Esophagus squamous epithelium (tissue), 5 donors: ENCODE measurements at places on chromosomes 1 and 21. TPM values are rescaled to one million over a fixed set of nuclear protein-coding genes. Genes with fewer than 3 reads are reported as not detected.

Gene LSS
- total RNA-seq = 55.5 TPM

Gene RYR2
- 0.61 TPM for total RNA-seq

DNA sequence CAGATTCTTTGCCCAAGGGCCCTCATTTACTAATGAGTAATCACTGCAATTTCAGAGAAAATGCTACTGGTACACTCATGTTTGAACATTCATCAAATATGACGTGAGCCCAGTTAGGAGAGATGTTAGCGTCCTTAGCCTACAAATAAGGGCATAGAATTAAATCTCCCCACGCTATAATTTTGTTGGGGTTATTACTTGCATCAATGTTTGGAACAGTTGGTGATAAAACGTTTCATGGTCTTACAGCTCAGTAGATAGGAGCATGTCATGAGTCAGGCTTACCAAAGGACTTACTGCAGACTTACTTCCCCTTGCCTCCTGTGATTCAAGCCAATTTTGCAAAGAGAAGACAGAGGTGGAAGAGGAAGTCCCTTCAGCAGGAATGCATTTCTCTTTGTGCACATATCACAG is 304.0 kb downstream of the KIF26B start:
- no peaks in the 10 kb centered on the region for H3K4me1 ChIP-seq
- DNase-seq = no peak
- no peak overlapping the region for H3K27ac ChIP-seq
- peaks cover 10% of the 10 kb centered on the region for H3K27me3 ChIP-seq
- H3K4me3 ChIP-seq = no peak overlapping the region

DNA sequence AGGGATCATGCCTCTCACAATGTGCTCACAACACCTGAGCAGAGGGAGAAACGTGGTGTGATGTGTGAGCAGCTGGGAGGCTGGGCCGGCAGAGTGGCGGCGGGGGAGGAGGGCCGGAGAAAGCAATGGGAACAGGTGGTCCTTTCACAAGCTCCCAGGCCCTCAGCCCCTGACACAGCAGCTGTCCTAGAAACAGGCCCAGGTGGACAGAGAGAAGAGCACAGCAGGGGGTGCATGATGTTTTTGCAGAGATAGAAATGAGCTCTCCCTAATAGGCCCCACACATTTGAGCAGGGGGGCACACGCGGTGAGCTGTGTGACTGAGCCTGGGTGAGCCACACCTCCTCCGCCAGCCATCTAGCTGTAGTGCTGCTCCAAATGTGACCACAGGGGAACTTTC is 7.6 kb upstream of the RGS16 start:
- no peak overlapping the region for H3K4me3 ChIP-seq
- no peak for DNase-seq
- no peak overlapping the region for H3K27ac ChIP-seq
- H3K4me1 ChIP-seq = peaks cover 31% of the 10 kb centered on the region
- H3K36me3 ChIP-seq = no peaks in the 10 kb centered on the region

DNA sequence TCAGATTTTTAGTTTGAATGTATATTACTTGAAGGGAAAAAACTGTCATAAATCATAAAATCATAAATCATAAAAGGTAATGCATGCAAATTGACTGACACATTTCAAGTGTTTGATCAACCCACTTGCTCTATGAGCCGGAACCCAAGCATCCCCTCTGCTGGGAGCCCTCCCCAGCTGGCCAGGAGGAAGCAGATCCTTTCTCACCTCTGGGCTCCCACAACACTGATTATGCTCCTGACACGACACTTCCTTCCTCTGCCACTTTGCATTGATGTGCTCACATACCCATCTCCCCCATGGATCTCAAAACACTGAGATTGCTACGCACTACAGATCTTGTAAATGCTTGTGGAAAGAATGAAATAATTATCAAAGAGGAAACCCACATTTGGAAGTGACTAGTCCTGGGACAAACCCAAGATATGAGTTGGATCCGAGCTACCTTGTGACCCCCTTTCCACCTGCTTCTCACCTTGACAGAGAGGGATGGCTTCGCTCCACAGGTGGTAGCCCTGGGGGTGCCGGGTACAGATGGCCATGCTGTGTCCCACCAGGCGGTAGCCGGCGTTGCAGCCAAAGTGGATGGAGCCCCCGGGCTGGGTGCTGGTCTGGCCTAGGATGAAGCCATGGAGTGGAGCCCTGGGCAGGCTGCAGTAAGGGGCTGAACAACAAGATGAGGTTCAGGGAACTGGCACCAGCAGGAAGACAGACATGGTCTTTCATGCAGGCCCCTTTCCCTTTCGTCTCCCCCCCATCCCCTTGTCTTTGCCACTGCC is 104.6 kb downstream of the ZSCAN20 start:
- DNase-seq = no peak
- H3K36me3 ChIP-seq = no peaks in the 10 kb centered on the region
- H3K27me3 ChIP-seq = no peaks in the 10 kb centered on the region
- H3K4me1 ChIP-seq = peaks cover 5% of the 10 kb centered on the region
